ENCODE measurements at places on chromosomes 12 and 14.
A peak's percentile ranks its signal among the peaks of the same experiment; 100 is the strongest.

GRCh38 chr14:22291406-22291805 lies 297.6 kb downstream of the DAD1 start:
- DNase-seq, result no peak

- DNase-seq, result no peak
These were observed 90.9 kb upstream of the DCN start for GRCh38 chr12:91273560-91273959.

- DNase-seq, result no peak
These were observed 1.4 kb downstream of the SYT10 start for GRCh38 chr12:33438025-33438772.

GRCh38 chr12:106962286-106962685 lies 6.6 kb downstream of the TMEM263 start:
- no peak for DNase-seq

DNA sequence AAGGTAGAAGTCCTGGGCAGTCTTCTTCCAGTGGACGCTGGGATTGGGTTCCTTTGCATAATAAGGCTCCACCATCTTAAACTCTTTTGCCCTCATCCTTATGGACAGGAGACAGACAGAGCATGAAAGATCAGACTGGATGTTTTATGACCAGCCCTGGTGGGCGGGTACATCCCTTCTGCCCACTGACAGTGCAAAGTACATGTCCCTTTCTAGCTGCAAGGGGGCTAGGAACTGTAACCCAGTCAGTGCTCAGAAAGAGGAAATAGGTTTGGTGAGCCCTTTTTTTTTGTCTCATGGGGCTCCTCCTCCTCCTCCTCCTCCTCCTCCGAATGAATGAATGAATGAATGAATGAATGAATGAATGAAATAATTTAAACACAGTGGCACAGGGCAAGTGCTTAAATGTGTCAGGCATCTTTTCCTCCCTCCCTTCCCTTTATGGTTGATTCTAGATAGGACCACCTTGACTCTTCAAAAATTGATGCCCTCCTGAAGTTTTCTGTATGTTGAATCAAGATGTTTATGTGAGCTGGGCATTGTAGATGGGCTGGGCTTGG lies 36.4 kb upstream of the HNF1A start:
- no peak for DNase-seq

GRCh38 chr12:112370868-112371510 lies 11.2 kb downstream of the HECTD4 start:
- DNase-seq, result no peak

- DNase-seq, result peak; percentile 96
These were observed at the start of gene AJUBA for GRCh38 chr14:22982477-22983245. TSS of gene AJUBA (minus strand) at chr14:22982551. CDS start at chr14:22982266, 285 bp downstream.

DNA sequence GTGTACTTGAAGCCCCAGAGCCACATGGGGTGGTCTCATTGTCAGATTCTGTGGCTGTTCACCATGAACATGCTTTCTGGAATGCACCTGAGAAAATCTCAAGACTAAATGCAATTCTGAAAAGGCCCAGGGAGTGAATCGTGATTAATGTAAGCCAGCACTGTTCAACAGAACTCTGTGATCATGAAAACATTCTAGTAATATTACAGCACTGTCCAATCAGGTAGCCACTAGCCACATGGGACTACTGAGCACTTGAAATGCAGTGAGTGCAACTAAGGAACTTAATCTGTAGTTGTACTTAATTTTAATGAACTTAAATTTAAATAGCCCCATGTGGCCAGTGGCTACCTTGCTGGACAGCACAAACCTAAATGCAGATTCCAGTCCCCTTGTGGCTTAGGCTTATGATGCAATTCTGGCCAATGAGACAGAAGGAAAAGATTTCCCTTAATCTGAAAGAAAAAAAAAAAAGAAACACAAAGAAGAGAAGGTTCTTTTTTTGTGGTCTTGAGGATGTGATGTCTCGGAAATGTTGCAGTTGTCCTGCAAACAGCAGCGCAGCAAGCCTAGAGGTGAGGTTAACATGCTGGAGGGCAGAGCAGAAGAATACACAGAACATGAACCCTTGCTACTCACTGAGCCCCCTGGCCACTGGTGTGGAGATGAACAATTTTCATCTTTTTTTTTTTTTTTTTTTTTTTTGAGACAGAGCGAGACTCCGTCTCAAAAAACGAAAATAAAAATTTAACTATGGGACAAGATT lies 48.2 kb downstream of the SPPL3 start:
- DNase-seq, result peak; percentile 34

DNA sequence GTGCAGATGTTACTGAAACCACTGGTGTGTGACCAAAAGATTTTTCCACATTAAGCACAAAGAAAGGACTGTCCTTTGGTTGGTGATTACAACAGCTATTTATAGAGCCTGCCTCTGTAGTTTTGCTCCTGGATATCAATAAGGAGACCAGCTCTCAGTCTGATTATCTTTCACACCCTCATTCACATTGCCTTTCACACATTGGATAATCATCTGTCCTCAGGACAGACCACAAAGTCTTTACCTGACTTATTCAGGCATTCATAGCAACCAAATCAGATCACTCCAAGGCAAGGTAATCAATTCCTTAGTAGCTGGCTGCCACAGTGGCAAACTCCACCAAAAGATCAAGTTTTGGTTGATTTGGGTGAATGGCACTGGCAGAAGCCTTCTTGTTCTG lies 59.6 kb upstream of the CPSF6 start:
- no peak for DNase-seq

DNA sequence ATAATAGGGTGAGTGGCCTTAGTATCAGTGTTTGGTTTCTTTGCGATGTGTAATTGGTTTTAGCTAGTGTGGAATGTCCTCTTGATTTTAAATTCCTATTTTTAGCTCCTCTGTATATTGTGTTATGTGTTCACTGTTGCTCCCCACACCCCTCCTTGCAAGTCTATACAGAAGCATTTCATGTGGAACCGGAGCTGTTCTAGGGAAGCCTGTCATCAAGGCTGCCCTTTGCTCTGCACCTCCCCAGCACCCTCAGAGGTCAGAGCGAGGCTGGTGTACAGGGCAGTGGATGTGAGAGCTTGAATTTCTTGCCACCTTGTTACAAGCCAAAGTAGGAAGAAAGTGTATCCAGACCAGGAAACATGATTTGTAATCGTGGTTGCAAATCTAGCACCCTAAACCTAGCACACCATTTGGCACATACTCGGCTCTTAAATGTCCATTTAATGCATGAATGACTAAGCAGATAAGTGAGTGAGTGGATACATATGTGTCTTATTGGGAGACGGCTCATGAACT lies 376.8 kb downstream of the RGS6 start:
- DNase-seq, result no peak

- peak; percentile 79 for DNase-seq
These were observed 44.7 kb upstream of the AMIGO2 start for GRCh38 chr12:47124451-47124850.

DNA sequence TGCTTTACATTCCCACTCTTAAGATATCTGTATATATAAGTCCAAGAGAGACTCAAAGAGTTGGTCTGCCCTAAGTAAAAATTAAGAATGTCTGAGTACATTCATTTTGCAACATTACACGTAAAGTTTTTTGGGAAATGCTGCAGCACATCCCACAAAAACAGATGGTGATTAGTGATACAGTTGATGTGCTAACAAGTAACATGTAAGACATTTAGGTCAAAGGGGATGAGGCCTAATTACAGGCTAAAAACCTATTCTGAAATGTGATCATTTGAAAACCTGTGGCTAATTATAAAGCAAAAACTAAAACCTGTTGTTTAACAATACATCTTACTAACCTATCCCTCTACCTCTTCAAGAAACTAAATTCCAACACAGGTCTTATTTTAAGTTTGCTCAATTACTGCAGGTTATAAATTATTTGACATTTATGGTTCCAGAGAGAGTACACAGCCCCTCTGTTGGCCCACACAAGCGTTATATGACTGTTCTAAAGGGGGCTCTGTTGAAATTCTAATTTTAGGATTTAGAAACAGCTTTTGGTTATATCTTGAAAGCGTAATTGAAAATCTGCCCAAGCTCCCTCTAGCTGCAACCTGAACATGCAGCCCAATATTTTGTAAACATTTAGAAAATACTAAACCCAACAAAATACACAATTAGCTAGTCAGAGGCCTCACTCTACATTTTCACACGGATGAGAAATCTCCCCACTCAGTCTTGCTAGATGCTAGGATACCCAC lies 42.9 kb downstream of the BRAP start:
- peak; percentile 15 for DNase-seq

DNA sequence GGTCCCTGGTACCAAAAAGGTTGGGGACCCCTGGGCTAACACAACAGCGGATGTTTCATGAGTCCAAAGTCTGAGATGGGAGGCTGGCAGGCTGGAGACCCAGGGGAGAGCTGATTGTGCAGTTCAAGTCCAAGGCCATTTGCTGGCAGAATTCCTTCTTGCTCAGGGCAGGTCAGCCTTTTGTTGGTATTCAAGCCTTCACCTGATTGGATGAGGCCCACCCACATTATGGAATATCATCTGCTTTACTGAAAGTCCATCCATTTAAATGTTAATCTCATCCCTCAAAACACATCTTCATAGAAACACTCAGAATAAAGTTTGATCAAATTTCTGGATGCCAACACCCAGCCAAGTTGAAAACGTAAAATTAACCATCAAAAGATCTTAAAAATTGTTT lies 52.9 kb downstream of the GSC start:
- no peak for DNase-seq

DNA sequence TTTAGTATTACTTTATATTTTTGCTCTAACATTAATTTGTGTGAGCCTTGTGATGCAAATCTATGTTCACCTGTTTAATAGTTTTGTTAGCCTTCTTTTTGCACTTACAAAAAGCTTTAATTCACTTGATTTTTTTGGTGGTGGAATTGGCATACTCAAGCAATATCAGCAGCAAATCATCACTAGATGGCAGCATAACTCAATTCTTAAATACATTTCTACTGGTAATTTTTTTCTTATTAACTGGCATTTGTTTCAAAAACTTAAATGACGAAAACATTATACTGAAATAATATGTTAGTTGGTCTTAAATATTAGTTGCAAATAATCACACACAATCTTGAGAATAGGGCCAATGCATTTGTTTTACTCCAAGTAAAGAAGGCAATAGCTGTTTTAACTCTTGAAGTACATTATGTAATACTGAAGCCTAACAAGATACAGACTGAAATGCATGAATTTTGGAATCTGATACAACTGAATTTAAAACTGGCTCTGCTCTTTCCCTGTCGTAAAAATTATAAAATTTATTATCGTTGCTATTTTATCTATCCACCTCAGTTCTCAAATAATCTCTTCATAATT lies 151.5 kb downstream of the ATXN7L3B start:
- peak; percentile 66 for DNase-seq

- DNase-seq, result no peak
These were observed 97.2 kb downstream of the SSPN start for GRCh38 chr12:26292596-26292995.

DNA sequence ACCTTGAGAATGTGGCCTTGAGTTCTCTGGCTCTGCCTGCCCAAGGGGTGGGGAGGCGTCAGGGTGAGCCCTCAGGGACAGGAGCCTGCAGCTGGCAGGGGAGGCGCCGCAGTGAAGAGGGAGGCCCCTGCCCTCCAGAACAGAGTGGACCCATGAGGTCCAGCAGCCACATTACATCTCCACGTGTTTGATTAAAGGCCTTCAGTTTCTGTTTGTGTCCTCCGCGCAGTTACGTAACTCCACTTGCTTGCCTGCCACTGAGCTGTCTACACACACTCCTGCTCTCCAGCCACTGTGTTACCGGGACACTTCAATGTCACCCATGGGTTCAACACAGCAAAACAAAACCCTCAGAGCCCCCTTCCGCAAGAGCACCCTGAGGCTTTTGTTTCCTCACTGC lies 70.4 kb downstream of the CHGA start:
- no peak for DNase-seq

DNA sequence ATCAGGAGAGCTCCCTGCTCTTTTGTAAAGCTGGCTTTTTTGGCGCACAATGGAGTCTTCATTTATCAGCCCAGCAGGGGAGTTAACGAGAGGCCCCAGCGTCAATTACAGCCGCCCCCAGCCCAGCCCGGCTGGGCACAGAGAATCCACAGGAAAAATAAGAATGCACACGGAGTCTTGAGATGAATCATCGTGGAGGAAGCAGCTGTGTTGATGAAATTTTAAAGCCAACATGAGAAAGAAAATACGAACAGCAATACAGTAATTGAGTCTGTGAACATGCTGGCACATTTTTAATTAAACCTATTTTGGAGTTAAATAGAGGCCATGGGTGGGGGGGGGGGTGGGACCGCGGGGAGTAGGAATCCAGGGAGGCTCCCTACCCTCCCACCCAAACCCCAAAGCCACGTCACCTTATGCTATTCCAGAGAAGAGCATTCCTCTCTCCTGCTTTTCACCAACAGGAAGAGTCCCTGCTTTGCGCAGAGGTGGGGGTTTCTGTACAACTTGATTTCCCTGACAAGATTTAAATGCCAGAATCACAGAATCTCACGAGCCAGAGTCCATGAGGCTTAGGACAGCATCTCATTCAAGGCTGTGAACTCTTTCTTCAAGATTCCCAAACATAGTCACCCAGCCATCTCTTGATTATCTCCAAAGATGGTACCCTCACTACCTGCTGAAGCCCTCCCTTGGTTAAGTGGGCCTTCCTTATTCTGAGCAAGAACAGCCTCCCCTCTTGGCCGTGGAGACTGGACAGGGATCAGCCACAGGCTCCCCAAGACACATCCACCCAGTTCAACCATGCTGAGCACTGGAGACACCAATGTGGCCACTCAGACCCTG lies 50.3 kb downstream of the CCNK start:
- DNase-seq, result peak; percentile 77

GRCh38 chr12:3202734-3203446 lies 125.7 kb downstream of the TSPAN9 start:
- DNase-seq, result peak; percentile 26

GRCh38 chr12:14303661-14304155 lies 61.8 kb upstream of the ATF7IP start:
- no peak for DNase-seq

DNA sequence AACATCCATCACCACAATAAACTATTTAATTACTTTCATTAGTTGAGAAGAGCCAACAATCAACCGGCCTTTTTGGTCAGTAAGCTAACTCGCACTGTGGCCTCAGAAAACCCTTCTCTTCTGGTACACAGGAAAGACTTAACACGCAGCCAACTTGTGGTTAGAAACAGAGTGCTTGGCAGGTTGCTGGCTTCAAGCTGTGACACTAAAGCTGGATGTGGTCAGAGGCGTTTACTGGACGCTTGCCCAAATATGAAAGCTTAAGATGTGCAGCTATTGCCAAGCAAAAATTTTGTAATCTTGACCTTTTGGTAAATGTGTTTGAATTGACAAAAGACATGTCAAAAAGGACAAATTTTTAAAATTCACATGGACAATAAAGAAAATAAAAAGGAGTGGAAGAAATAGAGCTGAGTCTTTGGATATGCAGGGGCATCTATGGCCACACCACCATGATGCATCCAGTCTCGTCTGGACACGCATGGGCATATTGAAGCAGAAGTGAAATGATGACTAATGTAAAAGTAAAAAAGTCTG lies 2.6 kb upstream of the KLRK1 start:
- peak; percentile 98 for DNase-seq

GRCh38 chr14:75427126-75427481 lies 718 bp upstream of the JDP2 start:
- no peak for DNase-seq

DNA sequence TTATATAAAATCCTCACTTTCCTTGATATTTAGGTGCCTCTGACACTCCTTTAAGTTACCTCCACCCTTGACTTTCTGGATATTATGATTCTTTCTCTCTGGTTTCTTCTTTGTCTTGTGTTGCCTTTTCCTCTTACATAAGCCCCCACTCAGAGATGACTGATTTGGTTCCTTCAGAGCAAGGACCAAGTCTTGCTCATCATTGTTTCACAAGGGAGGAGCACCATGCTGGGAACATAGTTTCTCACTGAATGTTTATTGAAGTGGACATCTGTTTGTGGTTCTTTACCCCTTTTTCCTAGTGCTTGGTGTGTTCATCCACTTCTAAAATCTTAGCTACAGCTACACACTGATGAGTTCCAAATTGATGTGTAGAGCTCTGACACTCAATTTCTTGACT lies 161.3 kb upstream of the PTPRQ start:
- peak; percentile 48 for DNase-seq
